ENCODE measurements at places on chromosomes 16 and 17.

DNA sequence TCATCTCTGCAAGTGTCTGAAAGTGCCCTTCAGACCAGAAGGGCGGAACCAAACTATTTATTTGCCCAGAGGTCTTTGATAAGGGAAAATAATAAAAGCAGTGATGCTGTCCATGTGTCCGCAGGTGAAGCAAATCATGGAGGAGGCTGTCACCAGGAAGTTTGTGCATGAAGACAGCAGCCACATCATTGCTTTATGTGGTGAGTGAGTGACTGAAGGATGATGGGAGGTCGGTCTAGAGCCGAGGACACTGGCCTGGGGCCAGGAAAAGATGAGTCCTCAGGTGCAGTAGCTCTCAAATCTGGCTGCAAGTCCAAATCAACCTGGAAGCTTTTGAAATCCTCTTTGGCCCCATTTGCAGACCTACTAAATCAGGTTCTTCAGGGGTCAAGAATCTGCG is 6.1 kb downstream of the SGSM2 start:
- no peak for DNase-seq

- DNase-seq, result no peak
Measured at GRCh38 chr16:55101026-55101425, 170.4 kb downstream of the IRX5 start.

DNA sequence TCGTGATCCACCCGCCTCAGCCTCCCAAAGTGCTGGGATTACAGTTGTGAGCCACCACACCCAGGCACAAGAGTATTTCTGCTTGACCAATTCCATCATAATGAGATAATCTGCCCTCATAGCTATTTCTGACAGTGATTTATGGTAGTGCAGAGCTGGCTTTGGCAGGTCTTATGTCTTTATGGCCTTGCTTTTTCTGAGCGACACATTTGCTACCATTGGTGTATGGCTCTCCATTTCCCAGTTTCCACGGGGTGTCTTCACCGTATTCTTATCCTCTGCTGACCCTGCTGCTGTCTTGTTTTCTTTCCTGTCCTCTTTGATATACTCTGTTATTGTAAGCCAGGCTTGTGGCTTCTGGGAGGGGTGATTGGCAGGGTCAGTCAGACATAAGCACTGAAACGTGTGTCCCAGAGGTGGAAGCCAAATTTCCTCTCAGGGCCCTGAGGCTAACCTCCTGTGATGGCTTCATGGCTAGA is 161.1 kb upstream of the TBX2 start:
- DNase-seq, result no peak

DNA sequence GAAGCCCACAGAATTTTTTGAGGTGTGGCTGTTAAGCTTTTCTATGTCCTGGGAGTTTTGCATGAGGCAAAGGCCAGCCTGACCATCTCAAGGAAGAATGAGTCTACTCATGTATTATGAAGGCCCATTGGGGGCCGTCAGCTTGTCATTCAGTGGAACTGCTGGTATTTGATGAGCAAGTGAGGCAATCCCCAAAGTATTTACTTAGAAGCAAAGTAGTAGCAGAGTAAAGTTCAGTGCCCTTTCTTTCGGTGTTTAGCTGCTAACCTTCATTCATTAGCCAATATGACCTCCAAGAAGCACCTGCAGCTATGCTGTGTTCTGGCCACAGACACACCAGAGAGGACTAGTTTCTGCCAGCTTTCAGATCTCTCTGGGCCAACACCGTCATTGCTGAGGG is 80.2 kb downstream of the RPA1 start:
- no peak for DNase-seq

- DNase-seq, result no peak
Measured at GRCh38 chr17:71935341-71935740, 185.5 kb upstream of the SOX9 start.

DNA sequence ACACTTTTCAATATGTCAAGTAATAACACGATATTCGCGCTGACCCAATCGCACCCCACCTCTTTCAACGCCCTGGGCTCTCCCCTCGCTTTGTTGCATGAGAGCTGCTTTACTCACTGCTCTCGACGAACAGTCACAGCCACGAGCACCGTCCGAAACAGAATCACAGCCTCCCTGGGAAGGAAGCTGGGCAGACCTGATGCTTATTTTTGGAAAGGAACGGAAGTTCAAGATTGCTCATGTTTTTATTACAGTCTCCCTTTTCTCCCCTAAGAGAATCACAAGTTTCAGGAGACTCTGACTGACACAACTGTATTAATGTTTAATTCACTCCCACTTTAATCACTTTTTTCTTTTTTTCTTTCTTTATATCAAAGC is 67.8 kb downstream of the ANKRD11 start:
- no peak for DNase-seq

DNA sequence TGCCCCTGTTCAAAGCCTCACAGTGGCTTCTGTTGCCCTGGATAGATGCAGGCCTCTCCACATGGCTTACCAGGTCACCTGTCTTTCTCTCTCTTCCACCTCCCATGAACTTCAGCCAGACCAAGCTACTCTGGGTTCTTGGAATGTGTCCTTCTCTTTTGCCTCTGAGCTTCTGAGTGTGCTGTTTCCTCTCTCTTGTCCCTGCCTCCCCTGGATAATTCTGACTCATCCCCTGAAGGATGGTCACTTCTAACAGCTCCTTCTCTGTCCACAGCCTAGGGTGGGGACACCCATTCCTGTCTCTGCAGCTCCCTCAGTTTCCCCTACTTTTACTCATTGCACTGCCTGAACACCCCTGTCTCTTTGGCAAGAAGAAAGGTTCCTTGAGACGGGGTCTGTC is 2.9 kb downstream of the GUCY2D start:
- DNase-seq, result no peak

DNA sequence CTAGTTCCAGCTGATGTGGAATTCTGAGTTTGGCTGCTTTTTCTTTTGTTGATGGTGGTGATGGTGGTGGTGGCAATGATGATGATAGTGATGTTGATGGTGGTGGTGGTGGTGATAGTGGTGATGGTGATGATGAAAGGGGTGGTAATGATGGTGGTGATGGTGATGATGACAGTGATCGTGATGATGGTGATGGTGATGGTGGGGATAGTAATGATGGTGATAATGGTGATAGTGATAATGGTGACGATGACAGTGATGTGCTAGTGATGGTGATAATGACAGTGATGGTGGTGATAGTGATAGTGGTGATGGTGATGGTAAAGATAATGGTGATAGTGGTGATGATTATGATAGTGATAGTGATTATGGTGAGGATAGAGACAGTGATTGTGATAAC is 61.5 kb downstream of the BMERB1 start:
- no peak for DNase-seq

Data from substantia nigra (tissue), 51 donors.